Kidney (tissue), 22 donors: ENCODE measurements at places on chromosomes 12 and 14. TPM values are rescaled to one million over a fixed set of nuclear protein-coding genes. Genes with fewer than 3 reads are reported as not detected.

DNA sequence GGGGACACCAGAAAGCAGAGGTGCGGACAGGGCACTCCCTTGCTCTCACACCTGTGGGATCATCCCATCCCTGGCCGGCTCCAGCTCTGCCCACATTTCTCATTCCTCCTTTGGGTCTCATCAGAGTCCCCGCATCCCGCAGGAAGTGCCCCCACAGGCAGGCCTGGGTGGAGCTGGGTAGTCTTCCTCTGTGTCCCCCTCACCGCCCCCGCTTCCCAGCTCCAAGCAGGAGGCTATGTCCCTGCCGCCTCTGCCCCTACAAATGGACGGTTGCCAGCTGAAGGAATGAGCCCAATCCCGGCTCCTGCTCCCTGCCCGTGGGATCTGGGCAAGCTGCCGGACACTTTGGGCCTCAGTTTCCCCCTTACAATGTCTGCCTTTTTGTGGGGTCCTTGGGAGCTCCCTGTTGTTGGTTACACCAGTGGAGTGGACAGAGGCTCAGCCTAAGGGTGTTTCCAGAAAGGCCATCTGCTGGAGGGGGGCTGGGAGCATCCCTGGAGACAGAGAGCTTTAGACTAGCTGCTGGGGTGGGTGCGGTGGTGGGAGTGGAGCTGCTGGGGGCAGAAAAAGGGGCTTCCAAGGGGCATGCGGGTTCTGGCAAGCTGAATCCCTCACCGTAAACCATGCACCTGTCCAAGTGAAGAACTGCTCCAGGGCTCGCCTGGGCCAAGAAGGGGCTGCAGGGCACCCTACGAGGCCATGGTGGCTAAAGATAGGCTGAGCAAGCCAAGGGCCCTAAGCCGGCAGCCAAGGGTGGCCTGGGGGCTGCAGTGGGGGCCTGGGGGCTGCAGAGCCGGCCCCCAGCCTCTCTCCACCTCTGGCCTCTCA lies 7.9 kb upstream of the GPR132 start:
- no peak for DNase-seq

DNA sequence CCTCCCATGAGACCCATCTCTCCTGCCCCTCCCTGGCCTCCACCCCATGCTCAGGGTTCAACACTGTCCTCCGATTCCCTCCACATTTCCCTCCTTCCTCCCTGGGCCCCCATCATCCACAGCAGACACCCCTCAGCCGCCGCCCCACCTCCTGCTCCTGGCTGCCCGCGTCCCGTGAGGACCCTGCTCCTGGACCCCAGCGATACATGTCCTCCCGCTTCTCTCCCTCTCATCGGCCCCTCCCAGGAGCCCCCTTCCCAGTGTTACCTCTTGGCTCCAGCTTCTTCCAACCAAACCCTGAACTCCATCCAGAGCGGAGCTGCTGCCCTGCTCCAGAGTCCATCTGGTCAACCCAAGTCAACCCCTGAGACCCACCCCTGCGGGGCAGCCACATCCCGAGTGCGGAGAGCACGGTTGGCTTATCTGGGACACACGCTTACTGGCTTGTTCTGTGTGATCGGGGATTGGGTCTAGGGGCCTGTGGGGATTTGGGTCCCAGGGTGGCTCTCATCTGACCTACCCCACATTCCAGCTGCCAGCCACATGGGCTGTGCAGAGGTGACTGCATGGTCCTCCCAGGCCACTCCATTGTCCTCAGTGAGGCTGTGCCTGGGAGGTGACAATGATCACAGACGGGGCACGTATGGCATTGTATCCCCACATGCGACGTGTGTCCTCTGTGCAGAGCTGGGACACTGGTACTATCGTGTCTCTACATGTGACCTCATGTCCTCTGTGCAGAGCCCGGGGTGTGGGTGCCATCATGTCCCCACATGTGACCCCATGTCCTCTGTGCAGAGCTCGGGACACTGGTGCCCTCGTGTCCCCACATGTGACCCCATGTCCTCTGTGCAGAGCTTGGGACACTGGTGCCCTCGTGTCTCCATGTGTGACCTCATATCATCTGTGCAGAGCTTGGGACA lies 333.6 kb downstream of the ADGRD1 start:
- DNase-seq, result peak; percentile 50

DNA sequence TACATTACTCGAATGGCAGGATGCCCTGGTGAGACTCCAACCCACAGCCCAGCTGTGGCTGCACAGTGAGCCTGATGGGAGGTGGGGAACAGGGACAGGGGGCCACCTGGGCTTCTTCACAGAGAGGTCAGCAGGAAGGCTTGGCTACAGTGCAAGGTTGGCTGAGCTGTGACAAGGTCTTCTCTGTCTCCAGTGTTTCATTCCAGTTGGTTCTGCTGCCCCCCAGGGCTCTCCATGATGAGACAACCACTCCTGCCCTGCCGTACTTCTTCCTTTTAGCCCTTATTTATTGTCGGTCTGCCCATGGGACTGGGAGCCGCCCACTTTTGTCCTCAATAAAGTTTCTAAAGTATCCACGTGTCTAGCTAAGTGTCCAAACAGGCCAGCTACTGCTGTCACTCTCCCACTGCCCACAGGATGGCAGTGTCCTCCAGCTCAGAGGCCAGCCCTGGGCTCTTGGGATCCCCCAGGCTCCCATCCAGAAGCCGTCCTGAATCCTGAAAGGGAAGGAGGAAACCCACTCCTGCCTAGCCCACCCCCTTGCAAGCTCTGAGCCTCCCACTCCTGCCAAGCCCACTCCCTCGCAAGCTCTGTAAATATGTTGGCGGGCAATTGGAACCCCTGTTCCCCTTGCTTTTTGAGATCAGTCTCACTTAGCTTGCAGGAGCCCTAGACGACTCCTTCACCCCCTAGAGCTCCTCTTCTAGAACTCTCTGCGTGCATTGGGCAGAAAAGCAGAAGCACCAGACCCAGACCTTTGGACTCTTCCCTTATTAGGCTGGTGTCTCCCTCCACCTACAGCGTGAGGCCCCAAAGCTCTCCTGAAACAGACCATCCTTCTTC lies 5.4 kb downstream of the C1QL4 start:
- peak; percentile 83 for DNase-seq

GRCh38 chr14:90062127-90062794 lies 467 bp downstream of the KCNK13 start:
- peak; percentile 45 for DNase-seq

GRCh38 chr12:41188058-41188840 lies at the start of gene PDZRN4:
TSS of gene PDZRN4 (plus strand) at chr12:41188320.
- DNase-seq, result peak; percentile 52

GRCh38 chr12:90062799-90063198 lies 354.2 kb upstream of the ATP2B1 start:
- DNase-seq, result no peak

DNA sequence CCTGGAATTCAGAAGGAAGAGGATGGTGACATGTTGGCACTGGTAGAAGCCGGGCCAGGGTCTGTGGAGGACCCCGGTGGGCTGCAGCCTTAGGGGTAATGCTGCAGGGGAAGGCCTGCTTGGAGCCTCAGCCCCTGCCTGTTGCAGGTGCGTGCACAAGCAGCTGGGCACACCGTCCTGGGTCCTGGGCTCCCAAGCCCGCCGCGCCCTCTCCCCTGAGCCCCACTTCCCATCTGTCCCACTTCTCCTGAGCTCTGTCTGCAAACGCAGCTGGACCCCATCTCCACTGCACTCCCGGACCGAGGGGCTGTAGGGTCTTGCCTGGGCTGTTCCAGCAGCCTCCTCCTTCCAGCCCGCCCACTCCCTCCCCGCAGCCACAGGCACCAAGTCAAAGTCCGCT lies 116.8 kb downstream of the GLT1D1 start:
- DNase-seq, result no peak

GRCh38 chr12:94202245-94203180 lies 54.1 kb downstream of the PLXNC1 start:
- DNase-seq, result no peak

- no peak for DNase-seq
Observed at GRCh38 chr12:38516418-38516817, 199.8 kb downstream of the ALG10B start.

Gene MYF6
- not detected for polyA plus RNA-seq

Gene APPL2
- polyA plus RNA-seq, result 17.9 TPM
